Stimulated activated CD4-positive, alpha-beta T cell treated with anti-CD3 and anti-CD28 coated beads, Interleukin-15, amount 100 ng/mL, for 1 hour (primary cell): ENCODE measurements at places on chromosomes 7 and 10.

GRCh38 chr7:18175801-18176450 lies 148.3 kb upstream of the PRPS1L1 start:
- DNase-seq = no peak

DNA sequence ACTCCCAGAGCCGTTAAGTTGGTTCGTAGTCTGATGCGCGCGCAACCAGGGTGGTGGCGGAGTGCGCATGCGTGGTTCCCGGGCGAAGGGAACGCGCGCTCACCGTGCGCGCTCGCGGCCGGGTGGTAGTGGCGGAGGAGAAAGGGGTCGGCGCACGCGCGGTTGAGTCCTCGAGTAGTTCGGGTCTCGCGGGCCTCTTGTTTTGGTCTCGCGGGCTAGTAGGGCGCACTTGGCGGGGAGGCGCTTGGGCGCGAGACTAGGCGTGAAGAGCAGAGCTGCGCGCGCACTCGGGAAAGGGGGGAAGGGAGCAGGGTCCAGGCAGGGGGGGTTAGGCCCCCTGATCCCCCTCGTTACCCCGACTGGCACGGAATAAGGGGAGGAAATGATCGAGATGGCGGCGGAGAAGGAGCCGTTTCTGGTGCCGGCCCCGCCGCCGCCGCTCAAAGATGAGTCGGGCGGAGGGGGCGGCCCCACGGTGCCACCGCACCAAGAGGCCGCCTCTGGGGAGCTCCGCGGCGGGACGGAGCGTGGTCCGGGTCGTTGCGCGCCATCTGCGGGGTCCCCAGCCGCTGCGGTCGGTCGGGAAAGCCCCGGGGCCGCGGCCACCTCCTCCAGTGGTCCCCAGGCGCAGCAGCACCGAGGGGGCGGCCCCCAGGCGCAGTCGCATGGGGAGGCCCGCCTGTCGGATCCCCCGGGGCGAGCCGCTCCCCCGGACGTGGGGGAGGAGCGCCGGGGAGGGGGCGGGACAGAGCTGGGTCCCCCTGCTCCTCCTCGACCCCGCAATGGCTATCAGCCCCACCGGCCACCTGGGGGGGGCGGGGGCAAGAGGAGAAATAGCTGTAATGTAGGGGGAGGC lies at the start of gene MEPCE:
Gene MEPCE (plus strand): TSS at position 195 of the 856 bp plus-strand sequence. CDS start 188 bp downstream, at position 383.
- DNase-seq = peak; percentile 96

GRCh38 chr7:114710499-114710898 lies 211.4 kb upstream of the MDFIC start:
- DNase-seq = no peak

- no peak for DNase-seq
These were observed 624 bp upstream of the CEP55 start for GRCh38 chr10:93495654-93496321.

DNA sequence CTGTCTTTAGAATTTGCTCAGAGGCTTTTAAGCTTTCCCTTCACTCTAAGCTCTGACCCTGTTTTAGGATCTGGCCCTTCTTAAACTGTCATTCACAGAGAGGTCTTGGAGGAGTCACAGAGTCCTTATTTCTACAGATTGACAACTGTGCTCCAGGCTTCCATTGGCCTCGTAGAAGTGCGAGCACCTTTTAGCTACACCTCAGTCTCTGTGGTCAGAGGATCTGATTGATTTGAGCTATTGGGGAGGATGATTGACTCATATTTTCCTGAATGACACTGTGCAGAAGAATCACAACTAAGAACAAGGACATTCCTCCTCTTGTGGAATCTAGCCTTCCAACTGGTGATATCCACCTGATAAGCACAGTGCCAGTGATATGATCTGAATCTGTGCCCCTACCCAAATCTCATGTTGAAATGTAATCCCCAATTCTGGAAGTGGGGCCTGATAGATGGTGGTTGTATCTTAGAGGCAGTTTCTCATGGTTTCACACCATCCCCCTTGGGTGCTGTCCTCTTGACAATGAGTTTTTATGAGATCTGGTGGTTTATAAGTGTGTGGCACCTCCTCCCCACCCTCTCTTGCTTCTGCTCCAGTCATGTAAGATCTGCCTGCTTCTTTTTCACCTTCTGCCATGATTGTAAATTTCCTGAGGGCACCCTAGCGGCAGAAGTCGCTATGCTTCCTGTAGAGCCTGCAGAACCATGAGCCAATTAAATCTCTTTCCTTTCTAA lies 3.2 kb downstream of the CYP3A7 start:
- no peak for DNase-seq

GRCh38 chr7:20173828-20174227 lies 43.4 kb downstream of the MACC1 start:
- no peak for DNase-seq

DNA sequence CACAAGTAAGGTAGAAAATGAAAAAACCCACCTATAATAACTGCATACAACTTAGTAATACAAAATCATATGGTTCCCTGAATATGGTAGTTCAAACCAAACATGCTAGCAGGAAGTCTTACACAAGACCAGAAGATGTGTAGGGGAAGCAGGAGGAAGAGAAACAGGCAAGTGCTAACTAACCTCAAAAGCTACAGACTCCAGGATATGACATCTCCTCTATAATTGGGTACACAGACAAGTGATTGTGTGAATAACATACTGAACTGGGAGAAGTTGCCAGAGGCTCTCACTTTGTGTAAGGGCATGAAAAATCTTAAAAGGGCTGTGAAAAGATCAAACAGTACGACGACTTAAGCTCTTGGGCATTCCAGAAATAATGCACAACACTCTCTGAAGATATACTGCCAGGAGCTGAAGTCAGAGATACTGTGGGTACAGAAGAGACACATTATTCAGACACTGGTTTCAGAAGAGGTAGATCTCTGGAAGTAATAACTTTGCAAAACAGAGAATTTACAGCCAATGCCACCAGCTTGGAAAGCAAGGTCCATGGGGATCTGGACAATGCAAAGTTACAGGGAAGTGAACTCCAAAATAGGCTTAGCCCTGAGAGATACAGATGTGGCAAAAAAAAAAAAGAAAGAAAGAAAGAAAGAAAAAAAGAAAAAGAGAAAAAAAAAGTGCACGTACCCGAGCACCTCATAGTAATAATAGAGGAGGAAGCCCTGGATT lies 767.2 kb downstream of the TNS3 start:
- DNase-seq = no peak

DNA sequence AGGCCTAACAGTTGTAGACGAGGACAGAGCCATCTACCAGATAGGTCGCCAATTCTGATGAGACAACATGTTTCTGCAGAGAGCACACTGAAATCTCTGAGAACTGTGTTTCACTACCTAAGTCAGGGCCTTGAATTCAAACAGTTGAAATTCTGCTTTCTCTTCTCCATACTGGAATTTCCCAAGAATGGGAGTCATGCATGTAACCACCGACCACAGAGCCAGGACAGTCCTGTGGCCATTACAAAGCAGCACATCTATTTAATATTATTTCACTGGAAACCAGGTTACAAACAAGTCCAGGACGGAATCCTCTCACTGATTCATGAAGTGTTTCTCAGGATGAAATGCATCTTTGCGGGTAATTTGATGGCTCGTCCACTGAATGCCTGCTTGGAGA lies 62.0 kb upstream of the ST8SIA6 start:
- DNase-seq = no peak

DNA sequence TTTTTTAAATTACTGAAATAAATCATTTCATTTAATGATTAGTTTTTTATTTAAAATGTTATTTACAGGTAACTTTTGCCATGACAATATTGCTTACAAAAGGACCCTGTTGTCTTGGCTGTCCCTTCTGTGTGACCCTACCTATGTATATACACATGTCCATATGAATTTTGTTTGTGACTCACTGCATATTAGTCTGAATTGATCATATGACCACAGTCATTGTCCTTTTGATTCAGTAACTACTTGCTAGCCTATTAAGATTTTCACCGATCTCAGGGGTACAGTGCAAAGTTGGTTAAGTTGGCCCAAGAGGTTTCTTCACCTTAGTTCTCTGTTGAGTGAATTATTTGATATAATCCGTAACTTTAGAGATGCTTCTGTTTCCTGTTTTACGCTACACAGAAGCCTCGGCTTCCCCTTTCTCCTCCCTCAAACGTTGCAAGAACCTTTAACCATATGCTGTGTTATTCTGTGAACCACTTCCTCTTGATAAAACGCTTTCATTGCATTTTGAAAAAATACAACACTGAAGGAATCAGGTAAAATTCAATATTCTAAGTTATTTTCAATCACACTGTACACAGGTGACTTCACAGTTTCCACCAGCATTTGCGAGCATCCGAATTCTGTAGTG lies 43.9 kb downstream of the APBB1IP start:
- no peak for DNase-seq

DNA sequence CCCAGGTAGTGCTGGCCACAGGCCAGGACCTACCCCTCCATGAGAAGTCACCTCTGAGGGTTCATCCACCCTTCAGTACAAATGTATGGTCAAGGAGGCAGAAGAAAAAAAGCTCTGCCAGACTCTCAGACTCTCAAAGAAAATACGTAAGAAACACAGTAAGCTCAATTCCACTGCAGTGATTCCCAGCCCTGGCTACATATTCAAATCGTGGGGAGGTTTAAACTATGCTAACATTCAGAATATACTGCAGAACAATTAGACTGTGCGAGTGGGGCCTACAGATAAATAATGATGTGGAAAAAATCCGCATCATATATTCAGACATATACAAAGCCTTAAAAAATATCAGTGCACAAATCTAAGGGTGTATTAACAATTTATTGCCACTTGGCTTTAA lies 162.6 kb downstream of the ATE1 start:
- no peak for DNase-seq

- DNase-seq = no peak
These were observed 14.7 kb upstream of the FAM171A1 start for GRCh38 chr10:15385552-15386455.

DNA sequence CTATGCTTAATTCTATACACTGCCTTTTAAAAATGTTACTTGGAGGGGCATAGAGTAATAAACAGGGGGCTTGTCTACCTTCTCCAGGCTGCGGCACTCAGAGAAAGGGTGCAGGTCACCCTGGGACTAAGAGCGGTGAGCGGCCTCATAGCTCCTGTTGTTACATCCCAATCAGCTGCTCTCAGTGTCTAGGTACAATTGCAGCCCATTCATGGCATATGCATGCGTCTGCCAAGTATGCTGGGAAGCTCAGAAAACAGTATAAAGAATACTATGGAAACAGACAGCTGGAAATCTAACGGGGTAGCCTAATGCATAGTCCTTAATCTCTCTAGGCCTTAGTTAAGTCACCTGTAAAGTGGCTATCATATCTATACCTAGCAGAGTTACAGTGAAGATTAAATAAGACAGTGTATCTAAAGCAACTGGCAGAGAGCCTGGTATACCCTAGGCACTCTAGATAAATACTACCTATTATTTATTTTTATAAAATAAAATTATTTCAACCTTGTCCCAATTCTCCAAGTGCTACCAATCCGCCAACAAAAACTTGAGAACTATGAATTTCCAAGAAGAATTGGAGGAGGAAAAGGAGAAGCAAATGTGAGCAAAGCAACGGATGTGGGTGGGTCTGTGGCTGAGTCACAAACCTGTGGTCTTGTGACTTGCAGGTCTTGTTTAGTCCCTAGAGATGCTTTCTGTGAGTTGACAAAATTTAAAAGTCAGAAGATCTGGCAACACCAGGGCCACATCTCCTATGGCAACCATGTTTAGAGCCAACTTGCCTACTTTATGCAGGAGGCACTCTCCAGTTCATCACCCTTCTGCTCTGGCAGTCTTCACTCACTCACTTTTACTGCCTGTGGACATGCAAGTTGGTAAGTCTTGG lies 183.0 kb downstream of the RAPGEF5 start:
- DNase-seq = no peak

DNA sequence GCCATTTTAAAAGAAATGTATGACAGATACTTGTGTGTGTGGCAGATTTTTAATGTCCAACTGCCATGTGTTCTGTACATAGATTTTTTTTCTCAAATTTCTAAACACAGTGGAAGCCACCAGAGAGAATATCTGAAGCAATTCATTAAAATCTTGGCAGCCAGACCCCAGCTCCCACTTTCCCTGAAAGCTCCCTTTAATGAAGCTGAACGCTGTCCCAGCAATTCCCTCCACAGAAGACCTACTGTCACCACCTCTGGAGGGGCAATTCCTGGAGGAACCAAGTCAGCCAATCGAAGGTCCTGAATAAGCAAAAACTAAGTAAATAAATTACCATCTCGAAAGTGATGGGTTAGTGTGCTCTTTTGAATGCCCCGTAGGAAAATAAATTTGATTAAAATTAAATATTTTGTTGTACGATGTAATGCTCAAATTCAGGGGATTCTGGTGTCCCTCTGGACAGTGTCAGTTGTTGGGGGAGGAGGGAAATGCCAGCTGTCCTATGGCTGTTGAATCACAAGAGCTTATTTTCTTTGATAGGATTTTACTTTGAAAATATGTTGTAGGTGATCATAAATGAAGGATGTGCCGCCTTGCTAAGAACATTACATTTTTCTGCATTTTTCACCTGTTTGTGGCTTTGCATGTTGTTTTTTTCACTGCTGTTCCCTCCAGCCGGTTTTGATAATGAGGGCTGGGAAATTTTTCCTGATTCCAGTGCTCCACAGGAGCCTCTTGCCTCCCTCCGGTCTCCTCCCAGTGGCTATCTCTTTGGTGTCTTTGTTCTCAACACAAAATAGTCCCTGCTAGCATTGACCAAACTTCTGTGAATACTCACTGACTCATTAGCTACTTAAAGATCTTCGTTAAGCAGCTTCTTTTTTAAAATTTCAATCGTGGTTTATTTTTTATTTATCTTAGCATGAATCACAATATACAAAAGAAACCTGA lies 9.2 kb upstream of the GSAP start:
- DNase-seq = no peak

DNA sequence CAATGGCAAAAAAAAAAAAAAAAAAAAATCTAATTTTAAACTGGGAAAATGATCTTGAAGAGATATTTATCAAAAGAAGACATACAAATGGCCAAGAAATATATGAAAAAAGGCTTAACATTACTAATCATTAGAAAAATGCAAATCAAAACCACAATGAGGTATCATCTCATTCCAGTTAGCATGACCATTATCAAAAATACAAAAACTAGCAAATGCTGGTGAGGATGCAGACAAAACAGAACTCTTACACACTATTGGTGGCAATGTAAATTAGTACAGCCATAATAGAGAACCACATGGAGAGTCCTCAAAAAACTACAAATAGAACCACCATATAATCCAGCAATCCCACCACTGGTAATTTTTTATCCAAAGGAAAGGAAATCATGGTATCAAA lies 489.6 kb downstream of the TNS3 start:
- DNase-seq = no peak

DNA sequence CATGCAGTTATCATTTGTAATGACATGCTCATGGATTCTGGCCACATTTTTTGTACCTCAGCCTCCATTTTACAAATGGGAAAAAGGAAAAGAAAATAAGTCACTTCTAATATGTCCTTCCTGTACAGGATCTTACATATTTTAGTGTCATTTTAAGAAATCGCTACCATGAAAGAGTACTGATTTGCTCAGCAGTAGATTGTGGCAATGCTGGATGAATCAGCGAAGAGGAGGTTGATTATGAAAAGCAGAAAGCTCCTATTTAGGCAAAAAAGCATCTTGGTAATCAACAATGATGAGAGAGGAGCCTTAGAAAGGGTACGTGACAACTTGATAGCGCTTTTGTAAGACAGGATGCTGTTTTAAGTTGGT lies 522.9 kb downstream of the PARD3 start:
- DNase-seq = no peak

DNA sequence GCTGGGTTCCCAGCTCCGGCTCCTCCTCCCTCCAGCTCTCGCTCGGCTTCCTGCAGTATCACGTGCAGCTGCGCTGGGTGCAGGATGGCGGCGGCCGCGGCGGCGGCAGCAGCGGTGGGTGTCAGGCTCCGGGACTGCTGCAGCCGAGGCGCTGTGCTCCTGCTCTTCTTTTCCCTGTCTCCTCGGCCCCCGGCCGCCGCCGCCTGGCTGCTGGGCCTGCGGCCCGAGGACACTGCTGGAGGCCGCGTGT lies at the start of gene CNNM1:
Gene CNNM1 (plus strand): TSS at position 53 of the 250 bp plus-strand sequence. CDS start 32 bp downstream, at position 85.
- DNase-seq = peak; percentile 21

GRCh38 chr7:79837915-79838314 lies 296.7 kb upstream of the GNAI1 start:
- DNase-seq = no peak
